ENCODE measurements at places on chromosomes 5 and 9. TPM values are rescaled to one million over a fixed set of nuclear protein-coding genes. Genes with fewer than 3 reads are reported as not detected.
A peak's percentile ranks its signal among the peaks of the same experiment; 100 is the strongest.

EIF4E1B gene
- total RNA-seq, result not detected

RNF208 gene
- 4.5 TPM for total RNA-seq

IRF1 gene
- total RNA-seq, result 221 TPM

DNM1 gene
- total RNA-seq, result 0.21 TPM

PCDHGB4 gene
- not detected for total RNA-seq

OR1J2 gene
- not detected for total RNA-seq

LRRC19 gene
- total RNA-seq, result not detected

ZBTB26 gene
- 7.1 TPM for total RNA-seq

GRCh38 chr5:80781356-80781755 lies 126.6 kb upstream of the DHFR start:
- peaks cover 13% of the 10 kb centered on the region for H3K4me1 ChIP-seq

GRCh38 chr5:53472720-53473510 lies 7.5 kb upstream of the FST start:
- H3K36me3 ChIP-seq, result no peaks in the 10 kb centered on the region
- H3K4me1 ChIP-seq, result no peaks in the 10 kb centered on the region
- peaks cover 46% of the 10 kb centered on the region for H3K27me3 ChIP-seq
- no peak overlapping the region for H3K27ac ChIP-seq
- no peak for DNase-seq
- no peak overlapping the region for H3K4me3 ChIP-seq

DNA sequence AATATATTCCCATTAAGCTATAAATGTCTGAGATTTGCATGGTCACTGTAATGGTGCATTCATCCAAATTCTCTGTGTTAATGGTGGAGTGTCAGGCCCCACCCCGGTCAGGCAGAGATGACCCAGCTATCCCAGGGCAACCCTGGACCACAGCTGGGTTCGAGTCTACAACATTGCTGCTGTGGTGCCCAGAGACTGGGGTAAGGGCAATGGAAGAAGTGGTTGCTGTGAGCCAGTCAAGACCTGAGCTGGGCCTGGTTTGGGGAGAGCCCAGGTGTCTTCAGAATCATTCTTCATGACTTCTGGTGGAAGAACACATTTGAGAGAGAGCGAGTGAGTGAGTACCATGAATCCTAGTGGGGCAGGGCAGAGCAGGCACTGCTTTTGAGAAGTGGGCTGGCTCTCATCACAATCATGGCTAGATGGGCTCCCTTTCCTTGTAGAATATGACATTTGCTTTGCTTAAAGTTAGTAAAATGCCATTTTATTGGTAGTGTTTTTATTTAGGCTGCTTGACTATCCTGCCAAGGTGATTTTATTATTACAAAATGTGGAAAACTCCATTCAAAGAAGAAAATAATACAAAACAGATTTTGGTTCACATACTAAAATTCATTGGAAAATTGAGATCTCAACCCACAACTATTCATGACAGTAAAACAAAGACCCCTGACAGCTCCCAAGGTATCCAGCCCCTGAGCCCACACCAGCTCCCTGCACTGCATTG lies 125.8 kb upstream of the SLC25A48 start:
- H3K27me3 ChIP-seq, result peaks cover 3% of the 10 kb centered on the region
- no peaks in the 10 kb centered on the region for H3K36me3 ChIP-seq
- no peak overlapping the region for H3K27ac ChIP-seq
- no peaks in the 10 kb centered on the region for H3K4me1 ChIP-seq

DNA sequence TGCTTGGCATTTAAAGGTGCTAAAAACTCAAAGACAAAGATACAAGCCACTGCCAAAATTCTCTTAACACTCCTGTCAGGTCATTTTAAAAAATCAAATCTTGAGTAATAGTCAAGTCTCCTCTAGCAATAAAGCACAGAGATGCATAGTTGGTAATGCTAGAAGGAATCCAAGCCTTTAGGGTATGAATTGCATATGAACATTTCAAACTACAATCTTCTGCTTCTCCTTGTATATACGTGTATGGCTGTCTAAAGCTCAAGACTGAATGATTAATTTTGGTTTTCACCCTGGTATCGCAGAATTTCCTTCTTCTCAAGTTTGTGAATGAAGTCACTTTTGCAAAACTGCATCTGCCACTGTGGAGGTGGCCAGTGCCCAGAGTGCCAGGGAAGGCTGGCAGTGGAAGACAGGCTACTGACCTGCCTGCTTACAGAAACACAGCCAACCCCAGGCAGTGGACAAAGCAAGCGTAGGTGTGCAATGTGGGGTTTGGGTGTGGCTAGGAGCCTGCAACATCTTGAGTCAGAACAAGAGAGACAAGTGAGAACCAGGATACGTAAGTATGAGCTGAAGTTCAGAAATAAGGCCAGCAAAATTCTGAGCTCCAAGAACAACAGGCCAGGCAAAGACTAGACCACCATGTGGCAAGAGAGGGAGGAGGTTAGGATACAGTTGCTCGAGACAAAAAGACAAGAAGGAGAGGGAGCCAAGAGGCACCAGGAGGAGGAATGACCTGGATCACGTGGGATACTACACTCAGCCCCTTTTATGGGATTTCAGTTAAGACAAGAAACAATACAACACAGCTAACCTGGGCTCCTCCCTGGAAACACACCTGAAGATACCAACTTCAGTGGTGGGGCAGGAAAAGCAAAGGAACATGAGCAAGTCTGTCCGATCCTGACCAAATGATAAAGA lies 22.6 kb downstream of the MYO10 start:
- no peaks in the 10 kb centered on the region for H3K27me3 ChIP-seq
- no peaks in the 10 kb centered on the region for H3K36me3 ChIP-seq
- H3K27ac ChIP-seq, result no peak overlapping the region
- no peak for DNase-seq

DNA sequence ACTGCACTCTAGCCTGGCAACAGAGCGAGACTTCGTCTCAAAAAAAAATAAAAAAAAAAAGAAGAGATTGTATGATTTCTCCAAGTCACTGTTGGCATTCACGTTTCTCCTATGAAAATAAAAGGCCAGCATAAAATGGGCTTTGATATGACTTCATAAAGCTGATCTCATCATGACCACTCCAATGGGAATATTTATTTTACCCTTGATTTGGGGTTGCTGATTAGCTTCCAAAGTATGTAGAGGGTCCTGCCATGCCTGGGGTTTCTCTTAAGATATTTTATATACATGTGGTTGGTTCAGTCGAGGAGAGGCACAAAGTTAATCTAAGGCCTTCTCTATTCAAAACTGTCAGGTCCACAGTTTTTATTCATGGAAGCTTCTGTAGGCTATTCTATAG lies 247.0 kb upstream of the TNC start:
- H3K4me3 ChIP-seq, result no peak overlapping the region
- H3K27ac ChIP-seq, result no peak overlapping the region
- H3K27me3 ChIP-seq, result no peaks in the 10 kb centered on the region
- no peaks in the 10 kb centered on the region for H3K36me3 ChIP-seq
- no peak for DNase-seq

- H3K4me3 ChIP-seq, result peak overlapping the region; percentile 86
- no peaks in the 10 kb centered on the region for H3K36me3 ChIP-seq
- peaks cover 33% of the 10 kb centered on the region for H3K4me1 ChIP-seq
- peak overlapping the region; percentile 94 for H3K27ac ChIP-seq
- DNase-seq, result peak; percentile 40
These were observed 31.0 kb upstream of the NR3C1 start for GRCh38 chr5:143434261-143435209.

DNA sequence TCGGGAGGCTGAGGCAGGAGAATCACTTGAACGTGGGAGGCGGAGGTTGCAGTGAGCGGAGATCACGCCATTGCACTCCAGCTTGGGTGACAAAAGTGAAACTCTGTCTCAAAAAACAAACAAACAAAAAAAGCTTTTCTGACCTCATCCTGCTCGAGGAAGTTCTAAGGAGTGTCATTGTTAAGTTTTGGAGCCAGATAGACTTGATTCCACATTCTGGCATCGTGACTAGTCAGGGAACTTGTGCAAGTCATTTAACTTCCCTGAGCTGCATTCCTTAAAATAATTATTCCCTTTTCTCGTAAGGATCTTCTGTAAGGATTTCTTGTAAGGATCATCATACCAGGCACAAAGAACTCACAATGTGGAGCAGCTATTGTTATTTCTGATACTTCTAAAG lies 26.2 kb downstream of the SNX24 start:
- no peak for DNase-seq
- H3K4me3 ChIP-seq, result no peak overlapping the region
- H3K36me3 ChIP-seq, result no peaks in the 10 kb centered on the region
- H3K4me1 ChIP-seq, result no peaks in the 10 kb centered on the region

- no peak for DNase-seq
- no peak overlapping the region for H3K27ac ChIP-seq
- peaks cover 14% of the 10 kb centered on the region for H3K27me3 ChIP-seq
- peaks cover 3% of the 10 kb centered on the region for H3K4me1 ChIP-seq
These were observed 39.3 kb upstream of the DAB2 start for GRCh38 chr5:39464088-39464487.

DNA sequence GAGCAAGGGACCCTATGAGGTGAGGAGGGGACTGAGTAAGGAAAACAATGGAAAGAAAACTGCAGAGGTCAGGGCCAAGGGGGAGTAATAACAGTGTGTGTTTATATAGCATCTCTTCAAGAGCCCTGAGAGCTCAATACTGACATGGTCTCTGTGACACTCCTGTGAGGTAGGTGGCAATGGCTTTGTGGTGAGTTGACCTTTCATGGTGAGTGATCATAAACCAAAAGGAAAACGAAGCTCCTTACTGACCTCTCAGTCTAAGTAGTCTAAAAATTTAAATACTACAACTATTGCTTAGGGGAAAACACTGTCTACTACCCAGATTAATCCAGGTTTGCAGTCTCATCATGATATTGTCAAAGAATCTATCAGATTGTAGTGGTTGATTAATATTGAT lies 130.9 kb downstream of the SNCAIP start:
- no peaks in the 10 kb centered on the region for H3K4me1 ChIP-seq
- H3K36me3 ChIP-seq, result no peaks in the 10 kb centered on the region
- H3K4me3 ChIP-seq, result no peak overlapping the region
- H3K27ac ChIP-seq, result no peak overlapping the region
- no peak for DNase-seq

DNA sequence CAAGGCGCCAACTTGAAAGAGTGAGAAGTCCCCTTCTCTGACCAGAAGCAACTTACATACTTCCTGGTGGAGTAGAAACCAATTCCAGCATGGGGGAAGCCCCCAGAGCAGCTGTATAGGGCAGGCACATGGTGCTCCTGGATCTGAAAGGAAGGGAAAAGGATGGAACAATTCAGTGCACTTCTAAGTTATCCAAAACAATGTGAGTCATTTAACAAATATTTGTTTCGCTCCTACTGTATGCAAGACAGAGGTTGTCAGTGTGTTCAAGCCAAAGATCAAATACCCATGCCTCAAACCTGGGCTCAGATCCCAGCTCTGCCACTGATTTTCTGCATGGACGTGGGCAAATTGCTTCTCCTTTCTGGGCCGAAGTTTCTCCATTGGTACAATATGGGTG lies 67.1 kb downstream of the LHX2 start:
- H3K27me3 ChIP-seq, result peaks cover 13% of the 10 kb centered on the region
- H3K4me1 ChIP-seq, result no peaks in the 10 kb centered on the region
- no peaks in the 10 kb centered on the region for H3K36me3 ChIP-seq
- H3K27ac ChIP-seq, result no peak overlapping the region
- DNase-seq, result no peak

DNA sequence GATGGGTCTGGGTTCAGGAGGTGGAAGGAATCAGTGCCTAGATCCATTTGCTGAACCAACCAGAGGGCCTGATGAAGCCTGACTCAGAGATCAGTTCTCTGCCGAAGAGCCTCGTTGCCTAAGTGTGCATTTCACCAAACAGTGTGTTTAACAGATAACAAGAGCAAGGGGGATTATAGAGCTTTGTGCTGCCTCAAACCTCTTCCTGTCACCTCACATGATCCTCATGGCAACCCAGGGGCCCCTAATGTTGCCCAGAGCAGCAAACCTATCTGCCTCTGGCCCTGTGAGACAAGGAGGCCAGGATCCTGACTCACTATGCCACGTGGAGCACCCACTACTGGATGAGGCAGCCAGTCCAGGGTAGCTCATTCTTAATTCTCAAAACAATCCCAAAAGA lies 66.3 kb upstream of the EPB41L4B start:
- H3K4me3 ChIP-seq, result no peak overlapping the region
- H3K27ac ChIP-seq, result no peak overlapping the region
- peaks cover 2% of the 10 kb centered on the region for H3K4me1 ChIP-seq
- H3K27me3 ChIP-seq, result peaks cover 14% of the 10 kb centered on the region

GRCh38 chr5:131965826-131966415 lies 20.5 kb upstream of the MEIKIN start:
- H3K36me3 ChIP-seq, result peaks cover 9% of the 10 kb centered on the region
- DNase-seq, result peak; percentile 5
- no peaks in the 10 kb centered on the region for H3K4me1 ChIP-seq
- H3K27ac ChIP-seq, result no peak overlapping the region

DNA sequence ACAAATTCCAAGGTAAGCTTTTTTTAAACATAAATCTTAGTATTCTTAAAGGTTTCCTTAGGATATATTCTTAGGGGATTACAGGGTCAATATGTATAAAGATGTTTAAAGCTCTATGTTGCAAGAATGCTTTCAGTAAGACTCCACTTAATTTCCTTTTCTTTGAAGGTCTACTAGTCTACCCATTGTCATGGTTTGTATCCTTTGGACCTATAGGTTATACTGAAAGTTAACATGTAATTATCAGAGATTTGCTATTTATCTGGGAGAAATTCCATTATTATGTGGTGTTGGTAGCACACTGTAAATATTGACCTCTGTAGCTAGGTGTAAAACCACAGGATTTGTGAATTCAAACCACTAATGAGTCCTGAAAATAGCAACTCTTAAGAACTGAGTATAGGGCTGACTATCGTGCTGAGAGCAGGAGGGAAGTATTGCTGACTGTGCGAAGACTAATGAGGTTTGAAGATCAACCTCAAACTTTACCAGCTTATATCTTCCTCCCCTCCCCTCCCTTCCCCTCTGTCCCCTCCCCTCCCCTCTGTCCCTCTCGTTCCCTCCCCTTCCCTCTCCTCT lies 85.6 kb downstream of the GADD45G start:
- H3K27ac ChIP-seq, result peak overlapping the region; percentile 66
- no peak overlapping the region for H3K4me3 ChIP-seq
- peaks cover 39% of the 10 kb centered on the region for H3K4me1 ChIP-seq
- H3K27me3 ChIP-seq, result peaks cover 7% of the 10 kb centered on the region

DNA sequence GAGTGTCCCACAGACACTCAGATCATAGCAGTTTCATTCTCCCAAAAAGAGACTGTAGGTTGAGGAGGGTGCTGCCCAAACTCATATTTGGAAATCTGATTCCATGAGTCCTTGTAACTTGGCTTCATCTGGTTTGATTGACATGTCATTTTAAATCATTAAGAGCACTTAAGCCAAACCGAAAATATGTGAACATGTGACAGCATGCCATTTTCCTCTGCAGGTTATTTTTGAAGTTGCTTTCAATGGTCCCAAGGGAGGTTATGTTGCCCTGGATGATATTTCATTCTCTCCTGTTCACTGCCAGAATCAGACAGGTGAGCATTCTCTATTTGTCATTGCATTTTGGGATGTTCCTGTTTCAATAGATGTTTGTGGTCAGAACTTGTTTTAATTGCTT lies 87.6 kb downstream of the MAMDC2 start:
- no peak overlapping the region for H3K27ac ChIP-seq
- H3K4me1 ChIP-seq, result no peaks in the 10 kb centered on the region
- no peaks in the 10 kb centered on the region for H3K27me3 ChIP-seq
- DNase-seq, result no peak
